Activated naive CD4-positive, alpha-beta T cell treated with anti-CD3 and anti-CD28 coated beads for 36 hours (primary cell): ENCODE measurements at places on chromosomes 12 and 14. TPM values are rescaled to one million over a fixed set of nuclear protein-coding genes. Genes with fewer than 3 reads are reported as not detected.

DNA sequence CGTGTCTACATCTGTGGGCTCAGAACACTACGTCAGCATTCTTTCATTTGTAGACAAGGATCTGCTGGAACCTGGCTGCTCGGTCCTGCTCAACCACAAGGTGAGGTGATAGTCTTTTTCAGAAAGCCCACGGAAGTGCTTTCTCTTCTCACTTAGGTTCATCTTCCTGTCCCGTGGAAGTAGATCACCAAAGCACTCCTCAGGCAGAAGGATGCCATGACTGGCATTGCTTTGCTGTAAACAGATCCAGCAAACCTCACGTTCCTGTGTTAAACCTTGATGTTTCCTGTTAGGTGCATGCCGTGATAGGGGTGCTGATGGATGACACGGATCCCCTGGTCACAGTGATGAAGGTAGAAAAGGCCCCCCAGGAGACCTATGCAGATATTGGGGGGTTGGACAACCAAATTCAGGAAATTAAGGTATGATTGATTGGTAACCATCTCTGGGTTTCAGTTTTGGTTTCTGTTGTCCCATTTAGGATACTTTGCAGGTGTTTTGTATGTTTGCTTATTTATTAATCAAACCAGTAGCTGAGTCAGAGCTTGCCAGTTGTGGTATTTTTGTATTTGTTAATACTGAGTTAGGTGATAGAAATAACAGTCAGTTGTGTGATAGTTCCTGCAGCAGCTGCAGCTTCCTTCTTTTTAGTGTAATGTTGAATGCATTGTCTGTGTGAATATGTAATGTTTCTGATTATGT lies 7.5 kb downstream of the PSMC1 start:
- no peak for DNase-seq

GRCh38 chr12:99140017-99140720 lies 495.1 kb downstream of the APAF1 start:
- no peak for DNase-seq

Gene TNS2
- 0.37 TPM for total RNA-seq

DNA sequence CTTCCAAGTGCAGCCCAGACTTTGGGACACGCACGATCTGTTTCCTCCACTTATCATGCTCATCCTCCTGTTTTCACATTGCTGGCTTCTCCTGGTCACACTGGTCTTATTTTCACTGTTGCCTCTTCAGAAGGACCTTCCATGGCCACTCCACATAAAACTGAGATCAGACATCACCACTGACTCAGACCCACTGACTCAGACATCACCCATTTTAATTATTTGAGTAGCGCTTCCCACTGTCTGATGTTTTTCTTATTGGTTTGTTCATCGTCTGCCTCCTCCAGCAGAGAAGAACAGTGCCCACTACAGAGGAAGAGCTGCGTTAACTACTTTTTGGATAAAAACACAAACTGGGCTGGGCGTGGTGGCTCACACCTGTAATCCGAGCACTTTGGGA lies 270.5 kb upstream of the PWP1 start:
- no peak for DNase-seq

Gene IL23A
- total RNA-seq = 12.6 TPM
